ENCODE measurements at places on chromosomes 7 and 10.

DNA sequence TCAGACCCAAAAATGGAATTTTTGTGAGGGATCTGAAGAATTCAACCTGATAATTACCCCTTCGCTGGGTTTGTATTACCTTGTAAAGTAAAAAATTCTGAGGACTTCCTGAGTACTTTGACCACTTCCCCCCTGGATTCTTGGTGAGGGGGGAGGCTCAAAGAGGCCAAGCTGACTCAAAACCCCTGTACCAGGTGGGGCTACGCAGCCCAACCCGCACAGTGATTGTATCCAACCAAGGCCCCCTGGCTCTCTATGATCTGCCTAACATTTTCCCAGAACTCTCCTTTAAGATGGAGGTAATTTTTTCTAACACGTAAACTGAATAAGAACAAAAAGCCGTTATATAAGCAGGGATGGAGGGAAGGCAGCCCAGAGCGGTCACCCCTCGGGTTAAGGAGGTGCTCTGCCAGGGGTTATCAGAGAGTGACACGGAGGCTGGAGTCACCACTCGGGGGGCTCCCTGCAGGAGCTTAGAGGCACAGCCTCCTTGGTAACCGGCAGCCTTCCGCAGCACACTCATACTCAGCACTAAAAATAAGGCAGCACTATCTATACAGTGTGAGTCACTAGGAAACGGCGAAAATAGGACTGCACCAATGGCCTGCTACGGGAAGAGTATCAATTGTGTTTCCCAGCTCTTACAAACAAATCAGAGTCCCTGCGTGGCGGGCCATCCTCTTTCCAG, 255.4 kb downstream of the ELMO1 start:
- DNase-seq: no peak

GRCh38 chr7:13911909-13912308, 77.6 kb downstream of the ETV1 start:
- DNase-seq: no peak

DNA sequence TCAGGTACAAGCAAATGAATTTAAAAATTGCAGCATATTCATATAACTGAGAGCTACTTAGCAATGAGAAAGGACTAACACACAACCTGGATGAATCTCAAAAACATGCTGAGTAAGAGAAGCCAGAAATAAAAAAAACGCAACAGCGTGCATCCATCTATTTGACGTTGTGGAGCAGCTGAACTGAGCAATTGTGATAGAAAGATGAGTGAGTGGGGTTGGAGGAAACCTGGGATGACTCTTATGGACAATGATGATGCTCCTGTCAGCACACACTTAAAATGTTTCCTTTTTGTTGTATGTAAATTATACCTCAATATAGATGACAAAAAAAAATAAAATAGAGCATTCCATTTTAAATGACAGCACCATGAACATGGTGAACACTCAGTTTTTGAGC, 36.0 kb upstream of the AKR1E2 start:
- no peak for DNase-seq

DNA sequence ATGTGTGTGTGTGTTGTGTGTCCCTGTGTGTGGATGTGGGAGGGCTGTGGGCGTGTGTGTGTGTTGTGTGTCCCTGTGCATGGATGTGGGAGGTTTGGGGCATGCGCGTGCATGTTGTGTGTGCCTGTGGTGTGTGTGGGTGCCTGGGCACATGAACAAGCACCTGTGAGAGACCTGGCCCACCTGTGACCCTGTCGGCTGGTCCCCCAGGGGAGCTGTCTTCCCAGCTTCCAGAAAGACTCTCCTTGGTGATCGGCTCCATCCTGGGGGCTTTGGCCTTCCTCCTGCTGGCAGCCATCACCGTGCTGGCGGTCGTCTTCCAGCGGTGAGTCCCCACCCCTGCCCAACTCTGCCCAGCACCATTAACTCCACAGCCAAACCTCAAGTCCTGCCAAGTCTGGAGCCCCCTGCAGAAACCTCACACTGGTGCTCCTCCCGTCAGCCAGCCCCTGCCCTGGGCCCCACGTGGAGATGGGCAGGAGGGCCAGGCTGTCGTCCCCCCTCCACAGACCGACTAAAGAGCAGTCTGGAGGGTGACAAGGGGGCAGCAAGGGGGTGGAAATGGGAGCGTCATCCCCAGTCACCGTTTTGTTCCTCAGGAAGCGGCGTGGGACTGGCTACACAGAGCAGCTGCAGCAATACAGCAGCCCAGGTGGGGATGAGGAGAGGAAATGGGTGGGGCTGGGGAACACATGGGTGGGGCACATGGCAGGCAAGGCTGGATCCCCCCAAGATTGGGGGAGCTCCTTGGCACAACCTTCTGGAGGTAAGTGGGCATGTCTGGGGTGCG, 12.7 kb downstream of the EPHB6 start:
- DNase-seq: no peak

DNA sequence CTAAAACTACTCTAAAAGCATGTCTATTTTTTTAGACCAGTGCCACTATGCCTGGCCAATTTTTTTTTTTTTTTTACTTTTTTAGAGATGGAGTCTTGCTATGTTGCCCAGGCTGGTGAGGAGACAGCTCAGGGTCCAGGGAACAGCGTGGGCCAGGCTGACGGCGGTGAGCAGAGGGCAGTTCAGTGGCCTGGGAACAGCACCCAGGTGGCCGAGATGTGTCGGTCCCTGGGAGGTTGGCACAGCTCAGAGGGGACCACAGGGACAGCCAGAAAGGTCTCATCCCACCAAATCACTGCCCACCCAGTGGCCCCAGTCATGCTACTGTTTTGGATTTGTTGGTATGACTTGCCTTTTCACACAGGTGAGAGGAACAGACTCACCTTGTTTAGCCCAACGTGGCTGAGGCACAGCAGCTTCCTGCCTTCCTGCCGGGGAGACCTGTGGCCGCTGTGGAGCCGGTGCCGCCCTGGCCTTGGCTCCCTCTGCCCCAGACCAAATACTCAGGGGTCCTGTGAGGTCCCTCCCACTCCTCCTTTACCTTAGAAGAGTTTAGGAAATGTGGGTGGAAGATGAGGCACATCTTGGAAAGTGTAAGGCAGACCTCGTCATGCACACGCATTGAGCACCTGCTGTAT, 109.6 kb downstream of the PTPRE start:
- no peak for DNase-seq

DNA sequence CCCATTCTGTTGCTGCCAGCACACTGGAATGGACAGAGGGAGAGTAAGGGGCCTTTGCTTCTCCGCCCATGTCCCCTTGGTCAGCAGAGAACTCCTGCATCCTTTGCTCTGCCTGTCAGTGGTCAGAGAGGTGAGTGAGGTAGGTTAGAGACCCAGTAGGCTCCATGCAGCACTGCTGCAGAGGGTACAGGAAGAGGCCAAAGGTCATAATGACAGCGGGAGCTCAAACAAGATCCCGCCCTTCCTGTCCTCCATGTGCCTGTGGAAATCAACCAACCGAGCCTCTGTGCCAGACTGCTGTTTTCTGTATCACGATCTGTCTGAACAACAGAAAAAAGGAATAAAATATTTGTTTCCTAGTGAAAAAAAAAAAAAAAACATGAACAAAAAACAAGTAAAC, 81.4 kb downstream of the ZNF33B start:
- DNase-seq: no peak

DNA sequence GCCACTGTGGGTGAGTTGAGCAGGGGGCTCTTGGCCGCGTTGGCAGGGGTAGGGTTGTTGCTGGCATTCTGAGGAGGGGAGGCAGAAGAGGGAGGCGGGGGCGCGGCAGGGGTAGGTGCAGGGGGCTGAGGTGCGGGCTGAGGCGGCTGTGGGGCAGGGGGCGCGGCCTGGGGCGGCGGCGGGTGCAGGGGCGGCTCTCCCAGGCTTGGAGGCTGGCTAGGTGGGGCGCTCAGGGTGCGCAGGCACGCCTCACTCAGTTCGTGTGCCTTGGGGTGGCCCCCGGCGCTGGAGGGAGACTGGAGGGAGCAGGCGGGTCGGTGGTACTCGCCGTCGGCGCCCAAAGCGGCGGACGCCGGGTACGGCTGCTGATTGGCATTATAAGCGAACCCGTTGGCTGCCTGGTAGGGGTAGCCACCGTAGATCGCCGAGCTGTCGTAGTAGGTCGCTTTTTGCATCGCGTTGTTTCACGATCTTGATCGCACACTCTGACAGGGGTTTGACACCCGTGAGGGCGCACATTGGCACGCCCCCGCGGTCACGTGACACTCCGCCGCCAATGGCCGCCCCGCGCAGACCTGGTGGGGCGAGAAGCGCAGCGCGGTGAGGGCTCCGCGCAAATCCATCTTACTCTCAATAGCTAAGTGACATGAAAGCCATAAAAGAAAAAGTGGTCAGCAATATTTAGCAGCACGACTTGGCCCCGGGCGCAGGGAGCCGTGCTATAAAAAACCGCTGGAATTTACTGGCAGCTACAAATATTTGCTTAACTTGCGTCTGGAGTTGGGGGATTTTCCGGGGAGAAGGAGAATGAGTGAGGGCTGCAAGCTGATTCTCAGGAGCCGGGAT, 7.9 kb upstream of the HOXA2 start:
- peak; percentile 38 for DNase-seq

DNA sequence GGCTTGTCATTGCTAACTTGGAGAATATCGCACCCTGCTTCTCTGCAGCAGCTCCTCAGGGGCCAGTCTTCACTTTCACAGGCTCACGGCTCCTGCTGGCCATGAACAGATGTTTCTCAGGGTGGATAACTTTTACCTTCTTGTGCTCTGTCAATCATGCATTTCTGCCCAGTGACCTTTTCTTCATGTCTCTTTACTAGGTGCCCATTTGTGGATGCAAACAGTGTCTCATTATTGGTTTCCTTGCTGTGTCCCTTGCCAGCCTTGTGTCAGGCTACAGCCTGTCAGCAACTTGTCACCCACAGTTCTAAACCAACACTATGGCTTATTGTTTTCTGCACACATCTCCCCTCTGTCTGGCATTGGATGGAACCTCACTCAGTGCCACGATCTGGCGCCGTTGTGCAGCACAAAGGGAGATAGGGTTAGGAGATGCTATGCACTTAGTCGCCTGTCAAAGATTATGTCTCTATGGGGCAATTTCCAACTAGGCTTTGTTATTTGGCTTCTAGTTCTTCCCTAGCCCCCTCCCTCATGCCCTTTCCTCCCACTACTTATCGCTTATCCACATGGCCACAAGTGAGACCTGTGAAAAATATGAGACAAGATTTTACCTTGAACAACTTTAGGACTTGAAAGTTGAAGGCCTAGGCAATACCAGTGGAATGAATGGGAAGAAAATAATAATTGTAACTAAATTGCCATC, 45.7 kb upstream of the NXPH1 start:
- DNase-seq: no peak

DNA sequence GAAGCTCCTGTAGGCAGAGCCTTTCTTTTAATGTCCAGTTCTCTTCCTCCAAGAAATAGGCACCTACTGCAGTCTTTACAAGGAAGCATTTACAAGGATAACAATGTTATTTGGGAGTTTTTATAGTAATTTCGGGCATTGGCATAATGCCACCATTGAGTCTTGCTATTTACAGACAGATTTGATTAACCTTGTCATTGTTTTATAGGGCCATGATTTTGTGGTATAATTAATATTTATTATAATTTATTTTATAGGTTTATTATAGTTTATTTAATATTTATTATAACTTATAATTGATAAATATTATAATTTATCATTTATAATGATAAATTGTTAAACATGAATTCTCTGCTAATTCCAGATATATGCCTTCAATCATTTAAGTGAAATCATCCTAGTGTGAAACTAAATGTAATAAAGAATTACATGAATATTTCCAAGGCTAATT, 573 bp upstream of the POT1 start:
- no peak for DNase-seq

DNA sequence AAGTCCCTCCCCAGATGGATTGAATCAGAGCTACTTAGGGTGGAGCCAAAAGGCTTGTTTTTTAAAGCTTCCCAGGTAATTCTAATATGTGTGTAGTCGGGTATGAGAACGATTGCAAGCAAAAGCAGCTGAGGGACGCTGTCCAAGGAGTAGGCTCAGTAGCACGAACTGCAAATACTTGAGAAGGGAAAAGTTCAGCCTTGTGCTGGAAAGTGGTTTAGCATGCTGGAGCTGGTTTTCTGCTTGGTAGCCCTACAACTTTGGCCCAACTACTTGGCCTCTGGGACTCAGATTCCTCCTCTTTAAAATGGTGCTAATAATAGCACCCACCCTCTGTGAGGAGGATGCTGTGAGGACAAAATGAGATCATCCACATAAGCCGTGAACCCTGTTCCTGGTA, 76.2 kb downstream of the AHR start:
- no peak for DNase-seq

- DNase-seq: no peak
These were observed 32.5 kb downstream of the ERLIN1 start for GRCh38 chr10:100153239-100153825.

DNA sequence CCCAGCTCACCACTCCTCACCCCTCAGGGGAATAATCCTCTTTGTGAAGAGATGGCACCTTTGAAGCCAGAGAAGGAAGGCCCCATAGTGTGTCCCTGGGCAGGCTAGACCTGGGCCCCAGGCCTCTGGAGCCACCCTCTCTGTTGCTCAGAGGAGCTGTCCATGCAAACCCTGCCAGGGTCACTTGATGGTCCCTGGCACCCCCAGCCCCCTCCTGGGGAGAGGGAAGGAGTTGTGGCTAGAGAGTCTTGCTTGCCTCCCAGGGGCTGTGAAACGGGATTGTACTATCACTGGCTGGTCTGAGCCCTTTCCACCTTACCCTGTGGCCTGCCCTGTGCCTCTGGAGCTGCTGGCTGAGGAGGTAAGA, 5.8 kb downstream of the GHRHR start:
- no peak for DNase-seq

DNA sequence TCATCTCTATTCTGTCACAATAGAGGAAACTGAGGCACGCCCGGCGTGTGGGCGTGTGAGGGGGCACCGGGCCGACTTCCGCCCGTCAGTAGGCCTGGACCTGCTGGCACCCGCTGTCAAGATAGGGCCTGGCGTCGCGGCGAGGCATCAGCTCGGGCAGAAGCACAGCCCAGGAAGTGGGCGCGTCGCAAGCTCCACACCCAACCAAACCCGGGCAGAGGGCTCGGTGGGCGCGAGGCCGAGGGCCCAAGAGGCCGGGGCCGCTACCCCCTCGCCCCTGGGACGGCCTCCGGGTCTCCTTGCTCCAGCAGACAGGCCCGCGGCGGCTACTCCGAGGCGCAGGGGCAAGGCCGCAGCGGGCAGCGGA, 91.2 kb downstream of the SPAG6 start:
- no peak for DNase-seq

DNA sequence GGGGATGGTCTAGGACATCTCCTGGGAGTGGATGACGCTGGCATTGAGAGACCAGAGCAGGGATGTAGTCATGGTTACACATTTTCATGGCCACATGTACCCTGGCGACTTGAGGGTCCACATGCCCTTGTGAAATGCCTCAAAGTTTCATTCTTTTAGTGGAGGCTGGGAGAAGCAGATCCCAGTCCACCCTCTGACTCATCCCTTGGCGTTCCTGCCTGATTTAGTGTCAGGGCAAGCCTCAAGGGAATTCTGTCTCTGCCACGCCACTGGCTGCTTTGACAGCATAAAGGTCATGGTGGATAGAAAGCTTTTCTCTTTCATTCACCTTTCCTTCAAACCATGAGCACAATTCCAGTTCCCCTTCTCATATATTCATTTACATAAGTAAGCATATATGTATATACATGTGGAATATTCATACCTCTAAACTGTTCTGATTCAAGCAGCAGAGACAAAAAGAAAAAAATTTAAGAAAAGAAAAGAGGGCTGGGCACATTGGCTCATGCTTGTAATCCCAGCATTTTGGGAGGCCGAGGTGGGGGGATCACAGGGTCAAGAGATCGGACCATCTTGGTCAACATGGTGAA, 21.8 kb upstream of the KIF5B start:
- DNase-seq: peak; percentile 90
